ENCODE measurements at places on chromosomes 13 and 19.

DNA sequence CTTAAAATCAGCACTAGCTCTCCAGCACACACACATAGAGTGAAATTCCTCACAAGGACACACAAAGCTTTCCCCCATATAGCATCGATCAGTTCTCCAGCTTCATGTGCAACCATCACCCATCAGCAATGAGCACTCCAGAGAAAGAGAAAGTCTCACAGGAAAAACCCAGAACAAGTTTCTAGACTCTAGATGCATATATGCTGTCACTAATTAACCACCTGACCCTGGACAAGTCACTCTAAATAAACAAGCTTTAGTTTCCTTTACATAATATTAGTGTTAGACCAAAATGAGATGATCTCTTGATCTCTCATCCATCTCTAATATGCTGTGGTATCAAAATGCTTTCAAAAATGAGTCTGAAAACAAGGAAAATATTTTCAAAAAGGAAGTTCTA lies 81.2 kb downstream of the TBC1D4 start:
- DNase-seq, result no peak

GRCh38 chr13:112723771-112724170 lies 33.9 kb downstream of the ATP11A start:
- no peak for DNase-seq

DNA sequence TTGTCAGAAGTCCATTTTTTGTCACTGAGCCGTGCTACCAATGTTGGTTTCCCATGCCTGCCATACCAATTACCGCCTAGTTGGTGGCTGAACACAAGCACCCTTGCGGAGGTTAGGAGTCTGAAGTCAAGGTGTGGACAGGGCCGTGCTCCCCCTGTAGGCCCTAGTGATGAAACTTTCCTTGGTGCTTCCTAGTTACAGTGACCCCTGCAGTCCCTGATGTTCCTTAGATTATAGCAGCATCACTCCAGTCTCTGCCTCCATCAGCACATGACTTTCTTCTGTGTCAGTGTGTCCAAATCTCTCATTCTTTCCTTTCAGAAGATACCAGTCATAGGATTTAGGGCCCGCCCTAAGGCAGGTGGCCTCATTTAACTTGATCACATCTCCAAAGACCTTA lies 99.0 kb downstream of the MYO16 start:
- no peak for DNase-seq

- no peak for DNase-seq
Measured at GRCh38 chr13:106373304-106373988, 162.0 kb downstream of the EFNB2 start.

GRCh38 chr19:993831-994393 lies 6.3 kb upstream of the GRIN3B start:
- DNase-seq, result no peak

DNA sequence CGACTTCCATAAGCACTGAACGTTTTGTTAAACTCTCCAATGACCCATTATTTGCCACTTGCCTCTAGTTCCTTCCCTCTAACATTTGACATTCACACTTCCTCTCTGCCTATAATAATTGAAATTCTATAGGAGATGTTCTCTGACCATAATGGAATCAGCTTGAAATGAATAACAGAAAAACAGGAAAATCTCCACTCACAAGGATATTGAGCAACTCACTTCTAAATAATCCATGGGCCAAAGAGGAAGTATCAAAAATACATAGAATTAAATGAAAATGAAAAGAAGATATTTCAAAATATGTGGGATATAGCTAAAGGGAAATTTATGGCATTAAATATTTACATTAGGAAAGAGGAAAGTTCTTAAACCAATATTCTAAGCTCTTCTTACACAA lies 3.4 kb upstream of the FCGBP start:
- no peak for DNase-seq

- no peak for DNase-seq
Measured at GRCh38 chr13:41244556-41244955, 18.8 kb downstream of the MTRF1 start.

- peak; percentile 56 for DNase-seq
Measured at GRCh38 chr13:113129921-113130750, 7.5 kb downstream of the F10 start.

- DNase-seq, result no peak
Measured at GRCh38 chr13:44406617-44407016, 33.0 kb downstream of the SERP2 start.

- DNase-seq, result no peak
Measured at GRCh38 chr13:69769608-69770007, 338.0 kb upstream of the ATXN8OS start.

DNA sequence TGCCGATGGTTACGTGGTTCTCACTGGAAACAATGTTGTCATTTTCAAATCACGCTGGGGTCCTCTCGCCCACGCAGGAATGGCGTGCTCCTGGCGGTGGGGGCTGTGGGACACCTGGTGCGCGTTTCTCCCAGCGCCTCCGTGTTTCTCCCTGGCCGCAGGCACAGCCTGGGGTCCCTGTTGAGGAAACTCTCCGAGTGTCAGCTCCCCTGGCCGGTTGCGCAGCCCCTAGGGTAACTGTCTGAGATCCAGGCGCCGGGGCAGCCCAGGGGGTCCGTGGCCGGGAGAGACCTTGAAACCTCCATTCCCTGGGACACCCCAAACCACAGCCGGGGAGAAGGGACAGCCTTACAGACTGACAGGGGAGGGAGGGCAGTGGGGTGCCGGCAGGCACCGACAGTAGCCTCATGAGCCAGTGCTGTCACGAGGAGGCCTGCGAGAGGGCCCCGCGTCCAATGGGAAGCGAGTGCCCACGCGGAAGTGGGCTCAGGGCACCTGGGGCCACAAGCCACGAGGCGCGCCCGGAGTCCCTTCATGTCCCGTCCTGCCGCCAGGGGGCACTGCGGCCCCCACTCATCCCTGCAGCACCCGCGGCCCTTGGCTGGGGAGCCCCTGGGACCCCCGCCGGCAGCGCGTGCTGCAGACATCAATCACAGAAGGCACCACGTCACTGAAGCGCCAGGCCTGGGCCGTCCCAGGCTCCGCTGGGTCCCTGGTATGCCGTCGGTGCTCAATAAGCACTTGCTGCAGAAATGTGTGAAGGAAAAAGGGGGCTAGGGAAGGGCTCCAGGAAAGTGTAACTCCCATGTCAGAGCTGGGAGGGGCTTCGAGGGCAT lies 9.5 kb downstream of the ADAMTSL5 start:
- DNase-seq, result peak; percentile 82

GRCh38 chr19:12843328-12843727 lies 5.0 kb downstream of the MAST1 start:
- DNase-seq, result no peak

DNA sequence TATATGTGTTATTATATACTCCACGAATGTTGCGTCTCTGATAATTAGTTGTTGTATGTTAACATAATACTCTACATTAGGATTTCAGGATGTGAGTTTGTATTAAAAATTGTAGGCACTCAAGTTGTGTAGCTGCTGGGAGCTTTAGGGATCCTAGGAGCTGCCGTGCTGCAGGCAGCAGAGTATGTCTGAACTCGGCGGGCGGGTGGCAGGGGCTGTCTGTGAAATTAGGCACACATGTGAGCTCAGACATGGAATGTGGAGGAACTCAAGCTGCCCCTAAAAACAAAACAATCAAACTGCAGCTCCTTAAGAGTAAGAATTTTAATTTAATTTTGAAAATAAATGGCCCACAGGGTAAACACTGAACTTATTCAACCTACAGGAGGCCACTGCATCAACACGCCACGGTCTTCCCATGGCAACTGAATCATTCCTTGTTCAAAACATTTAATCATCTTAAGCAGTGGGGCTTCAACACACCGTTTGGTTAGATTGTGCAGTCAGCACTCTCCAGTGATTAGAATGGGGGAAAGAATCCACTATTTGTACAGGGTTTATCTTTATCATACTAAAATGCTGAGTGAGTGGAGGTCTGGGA lies 22.7 kb downstream of the SERTM1 start:
- no peak for DNase-seq

GRCh38 chr13:51953347-51954195 lies 57.7 kb downstream of the ATP7B start:
- DNase-seq, result no peak

- no peak for DNase-seq
Measured at GRCh38 chr13:113953561-113953960, 20.3 kb downstream of the C13orf46 start.

DNA sequence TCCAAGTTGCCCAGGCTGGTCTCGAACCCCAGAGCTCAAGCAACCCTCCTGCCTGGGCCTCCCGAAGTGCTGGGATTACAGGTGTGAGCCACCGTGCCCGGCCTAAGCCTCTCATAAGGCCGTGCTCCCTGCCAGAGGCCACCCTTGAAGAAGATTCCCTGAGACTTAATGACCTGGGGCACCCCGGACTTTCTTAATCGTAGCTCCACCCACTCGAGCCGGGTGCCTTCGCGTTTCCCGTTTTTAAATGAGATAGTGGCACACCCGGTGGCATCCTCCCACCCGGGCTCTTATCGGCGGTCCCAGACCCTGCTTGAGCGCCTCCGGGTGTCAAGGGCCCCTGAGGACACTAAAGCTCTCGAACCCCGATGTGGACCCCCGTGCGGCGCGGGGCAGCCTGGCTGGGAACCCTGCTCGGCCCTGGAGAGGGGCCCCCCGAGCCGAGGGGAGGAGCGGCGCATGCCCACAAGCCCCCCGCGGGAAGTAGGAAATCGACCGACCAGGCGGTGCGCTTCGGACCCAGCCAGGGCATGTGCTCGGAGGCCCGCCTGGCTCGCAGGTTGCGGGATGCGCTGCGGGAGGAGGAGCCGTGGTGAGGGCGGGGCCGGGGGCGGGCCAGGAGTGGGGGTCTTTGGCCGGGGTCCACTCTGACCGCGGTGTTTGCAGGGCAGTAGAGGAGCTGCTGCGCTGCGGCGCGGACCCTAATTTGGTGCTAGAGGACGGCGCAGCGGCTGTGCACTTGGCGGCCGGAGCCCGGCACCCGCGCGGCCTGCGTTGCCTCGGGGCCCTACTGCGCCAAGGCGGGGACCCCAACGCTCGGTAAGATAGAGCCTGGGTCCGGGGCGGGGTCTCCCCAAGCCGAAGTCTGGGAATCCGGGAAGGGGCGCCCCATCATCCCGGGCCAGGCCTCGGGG lies at the start of gene ANKLE1:
Gene ANKLE1, plus strand, starts transcription at position 511 of the 914 bp plus-strand sequence. Its CDS starts 20 bp downstream, at position 531.
- peak; percentile 67 for DNase-seq

DNA sequence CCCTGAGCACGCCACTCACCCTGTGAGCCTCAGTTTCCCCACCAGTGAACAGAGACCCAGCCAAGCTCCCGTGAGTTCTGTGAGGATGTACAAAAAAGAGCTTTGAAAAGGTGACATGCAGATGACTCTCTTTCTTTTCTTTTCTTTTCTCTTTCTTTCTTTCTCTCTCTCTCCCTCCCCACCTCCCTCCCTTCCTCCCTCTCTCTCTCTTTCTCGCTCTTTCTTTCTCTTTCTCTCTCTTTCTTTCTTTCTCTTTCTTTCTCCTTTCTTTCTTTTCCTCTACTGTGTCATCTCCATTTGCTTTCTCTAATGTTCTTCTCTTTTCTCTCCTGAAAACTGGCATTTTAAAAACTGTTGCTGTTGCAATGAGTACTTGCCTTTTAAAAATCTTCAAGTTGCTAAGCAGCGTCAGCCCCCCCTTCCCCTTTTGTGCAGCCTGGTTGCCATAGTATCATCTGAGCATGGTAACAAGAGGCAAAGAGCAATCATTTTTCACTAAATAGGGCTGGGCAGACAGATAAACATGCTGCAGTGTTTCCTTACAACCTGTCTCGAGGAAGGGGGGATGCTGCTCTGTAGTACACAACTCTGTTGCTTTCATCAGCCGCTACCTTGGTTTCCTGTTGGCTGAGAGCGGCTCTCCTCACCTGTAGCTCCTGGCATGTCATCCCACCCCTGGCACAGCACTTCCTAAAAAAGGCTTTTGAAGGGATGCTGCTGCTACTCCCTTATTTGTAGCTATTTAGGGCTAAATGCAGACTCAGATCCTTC lies 108.7 kb upstream of the MBNL2 start:
- DNase-seq, result no peak

- no peak for DNase-seq
Measured at GRCh38 chr19:16330806-16331690, 6.4 kb downstream of the KLF2 start.
